ENCODE measurements at places on chromosomes 16 and 17.
A peak's percentile ranks its signal among the peaks of the same experiment; 100 is the strongest.

DNA sequence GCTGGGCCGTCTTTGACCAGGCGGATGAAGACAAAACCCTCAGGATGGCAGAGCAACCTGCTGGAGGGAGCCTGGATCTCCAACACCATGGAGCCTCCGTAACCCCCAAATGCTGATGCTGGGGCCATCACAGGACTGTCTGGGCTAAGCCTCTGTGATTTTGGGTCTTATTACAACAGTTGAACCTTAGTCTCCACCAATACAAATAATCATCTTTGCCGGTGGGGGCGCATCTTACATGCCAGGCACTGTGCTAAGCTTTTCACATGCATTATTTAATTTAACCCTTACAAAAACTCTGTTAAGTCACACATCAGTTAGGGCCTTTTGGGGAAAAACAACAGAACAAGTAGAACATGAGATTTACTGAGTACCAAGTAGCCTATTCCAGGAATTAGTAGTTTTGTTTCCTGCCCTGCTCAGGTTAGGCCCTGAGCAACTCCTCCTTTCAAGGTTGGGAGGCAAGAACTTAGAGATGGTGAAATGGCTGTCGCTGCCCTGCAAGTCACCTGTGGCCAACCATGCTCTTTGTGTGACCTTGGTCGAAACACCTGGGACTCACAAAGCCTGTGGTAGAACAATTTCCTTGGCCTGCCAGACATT is 8.9 kb upstream of the ITGAM start:
- DNase-seq: no peak

- DNase-seq: no peak
Observed at GRCh38 chr16:645852-646678, 3.1 kb upstream of the WDR90 start.

DNA sequence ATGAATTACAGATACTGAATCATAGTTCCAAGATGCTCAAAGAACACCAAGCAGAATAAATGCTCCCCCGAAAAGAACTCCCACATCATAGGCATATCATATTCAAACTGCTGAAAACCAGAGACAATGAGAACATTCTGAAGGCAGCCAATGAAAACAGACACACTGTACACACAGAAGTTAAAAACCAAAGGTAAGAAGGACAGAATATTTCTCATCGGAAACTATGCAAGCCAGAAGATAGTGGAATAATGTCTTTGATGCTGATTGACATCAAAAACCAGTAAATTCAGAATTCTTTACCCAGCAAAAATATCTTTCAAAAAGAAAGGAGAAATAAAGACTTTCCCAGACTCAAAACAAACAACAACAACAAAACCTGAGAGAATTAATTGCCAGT is 73.8 kb upstream of the IRX5 start:
- DNase-seq: no peak

DNA sequence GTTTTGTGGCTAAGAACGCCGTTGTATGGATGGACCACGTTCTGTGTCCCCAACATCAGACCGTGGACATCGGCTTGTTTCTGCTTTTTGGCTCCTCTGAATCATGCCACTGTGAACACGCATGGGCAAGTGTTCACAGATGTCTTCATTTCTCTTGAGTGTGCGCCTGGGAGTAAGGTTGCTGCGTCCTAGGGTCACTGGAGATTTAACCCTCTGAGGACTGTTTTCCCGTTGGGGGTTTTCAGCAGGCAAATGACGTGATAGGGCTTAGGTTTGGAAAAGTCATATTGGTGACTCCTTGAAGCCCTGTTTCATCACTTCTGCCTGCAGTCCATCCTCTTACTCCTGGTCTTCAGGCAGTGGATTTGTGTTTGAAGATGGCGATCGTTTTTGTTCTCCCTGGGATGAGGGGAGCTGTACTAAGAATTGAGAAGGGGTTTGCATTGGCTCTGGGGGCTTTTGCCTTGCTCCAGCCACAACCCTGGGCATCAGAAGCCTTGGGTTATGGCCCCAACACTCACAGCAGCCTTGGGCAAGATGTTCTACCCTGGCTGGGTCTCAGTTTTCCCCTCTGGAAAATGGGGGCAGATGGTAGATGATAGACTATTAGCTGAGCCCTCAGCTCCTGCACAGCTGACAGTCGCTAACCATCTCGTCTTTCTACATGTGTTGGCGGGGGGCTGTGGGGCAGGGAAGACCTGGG is 67.2 kb upstream of the CIBAR2 start:
- no peak for DNase-seq

- DNase-seq: no peak
Observed at GRCh38 chr17:35912339-35912912, 18.1 kb downstream of the RDM1 start.

DNA sequence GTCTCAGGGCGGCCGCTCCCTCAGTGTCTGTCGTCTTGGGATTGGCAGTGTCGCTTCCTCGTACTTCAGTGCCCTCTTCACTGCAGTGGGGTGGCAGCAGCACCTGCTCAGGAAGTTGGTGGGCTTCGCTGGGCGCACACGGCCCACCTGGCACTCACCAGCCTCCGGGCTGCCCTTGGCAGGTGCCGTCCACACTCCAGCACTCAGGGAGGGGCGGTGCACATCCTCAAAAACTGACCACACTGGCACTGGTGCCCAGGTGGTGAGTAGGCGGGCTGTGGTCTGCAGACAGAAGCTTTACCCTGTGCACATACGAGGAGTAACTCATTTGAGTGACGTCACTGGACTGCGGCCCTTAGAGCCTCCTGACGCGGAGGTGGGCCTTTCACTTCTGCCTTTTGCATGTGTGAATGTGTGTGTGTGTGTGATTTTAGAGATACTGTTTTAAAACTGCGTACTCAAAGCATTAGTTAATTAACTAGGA is 94.6 kb downstream of the BANP start:
- no peak for DNase-seq

- DNase-seq: peak; percentile 86
Observed at GRCh38 chr16:86924537-86924936, 346.2 kb downstream of the FOXL1 start.

DNA sequence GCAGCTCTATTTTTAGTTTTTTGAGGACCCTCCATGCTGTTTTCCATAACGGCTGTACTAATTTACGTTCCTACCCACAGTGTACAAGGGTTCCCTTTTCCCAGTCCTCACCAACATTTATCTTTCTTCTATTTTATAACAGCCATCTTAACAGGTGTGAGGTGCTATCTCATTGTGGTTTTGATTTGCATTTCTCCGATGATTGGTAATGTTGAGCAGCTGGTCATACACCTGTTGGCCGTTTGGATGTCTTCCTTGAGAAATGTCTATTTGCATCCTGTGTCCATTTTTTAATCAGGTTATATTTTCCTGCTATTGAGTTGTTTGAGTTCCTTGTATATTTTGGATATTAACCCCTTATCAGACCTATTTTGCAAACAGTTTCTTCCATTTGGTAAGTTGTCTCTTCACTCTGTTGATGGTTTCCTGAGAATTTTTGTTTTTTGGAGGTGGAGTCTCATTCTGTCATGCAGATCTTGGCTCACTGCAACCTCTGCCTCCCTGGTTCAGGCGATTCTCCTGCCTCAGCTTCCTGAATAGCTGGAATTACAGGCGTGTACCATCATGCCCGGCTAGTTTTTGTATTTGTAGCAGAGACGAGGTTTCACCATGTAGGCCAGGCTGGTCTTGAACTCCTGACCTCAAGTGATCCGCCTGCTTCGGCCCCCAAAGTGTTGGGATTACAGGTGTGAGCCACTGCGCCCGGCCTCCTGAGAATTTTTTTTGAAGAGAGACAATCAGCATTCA is 279.6 kb downstream of the SNX29 start:
- DNase-seq: no peak

DNA sequence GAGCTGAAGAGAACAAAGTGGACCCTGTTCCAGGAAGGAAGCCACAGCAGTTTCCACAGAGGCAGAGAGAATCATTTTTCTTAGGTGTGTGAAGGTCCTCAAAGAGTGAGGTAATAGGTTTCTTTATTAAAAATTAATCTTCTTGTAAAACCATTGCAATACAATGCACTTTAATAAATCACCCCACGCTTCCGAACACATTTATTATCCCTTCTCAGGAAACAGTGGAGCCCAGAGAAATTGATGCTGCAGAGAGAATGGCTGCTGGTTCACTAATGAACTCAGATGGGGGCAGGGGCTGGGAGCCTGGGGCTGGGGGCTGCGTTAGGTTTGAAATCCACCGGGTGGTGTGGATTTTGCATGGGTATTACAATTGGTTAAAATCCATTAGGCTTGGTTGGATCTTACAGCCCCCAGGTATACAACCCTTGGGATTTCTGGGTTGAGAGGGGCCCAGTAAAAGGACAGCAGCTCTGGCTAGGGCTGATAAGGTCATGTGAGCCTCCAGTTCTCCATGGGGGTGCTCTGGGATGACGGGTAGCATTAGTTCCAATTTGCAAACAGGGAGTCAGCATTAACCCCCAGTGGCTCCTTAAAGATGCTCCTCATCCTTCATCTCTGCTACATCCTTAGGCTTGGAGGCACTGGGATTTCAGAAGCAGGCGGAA is 718.1 kb upstream of the EEF2KMT start:
- no peak for DNase-seq

- DNase-seq: no peak
Observed at GRCh38 chr16:8075271-8075670, 515.0 kb downstream of the TMEM114 start.

All from HCEC 1CT (cell line).